CD8-positive, alpha-beta memory T cell (primary cell): ENCODE measurements at places on chromosomes 3 and 15. TPM values are rescaled to one million over a fixed set of nuclear protein-coding genes. Genes with fewer than 3 reads are reported as not detected.

DNA sequence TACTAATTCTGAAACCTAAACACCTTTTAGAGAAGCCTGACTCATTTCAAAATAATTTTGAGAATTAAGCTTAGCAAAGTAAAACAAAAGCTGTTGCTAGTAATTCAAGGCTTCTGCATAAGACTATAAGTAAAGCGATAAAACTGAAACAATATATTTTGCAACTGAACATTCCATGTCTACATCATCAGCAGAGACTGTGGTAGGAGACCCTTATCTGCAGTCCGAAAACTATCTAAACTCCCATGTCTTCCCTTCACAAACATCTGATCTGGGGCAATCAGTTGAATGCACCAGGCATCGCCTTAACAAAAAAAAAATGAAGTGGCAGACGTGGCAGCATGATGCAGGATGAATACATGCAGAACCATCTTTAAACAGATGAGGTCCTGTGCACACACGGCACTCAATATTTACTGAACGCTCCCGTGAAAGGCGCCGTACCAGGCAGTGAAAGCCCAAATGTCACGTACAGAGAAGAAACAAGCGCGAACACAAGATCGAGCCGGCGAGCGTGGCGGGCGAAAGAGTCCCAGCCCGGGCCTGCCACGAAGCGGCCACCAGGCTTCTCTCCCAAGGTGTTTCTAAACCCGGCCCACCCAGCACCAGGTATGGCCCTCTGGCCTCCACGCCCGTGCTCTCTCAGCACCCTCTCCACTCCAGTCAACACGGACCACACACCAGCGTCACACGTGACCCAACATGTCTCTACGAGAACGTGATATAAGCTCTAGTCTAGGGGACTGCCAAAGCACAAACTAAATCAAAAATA lies 63.0 kb downstream of the CHSY1 start:
- H3K27me3 ChIP-seq: no peaks in the 10 kb centered on the region
- peaks cover 15% of the 10 kb centered on the region for H3K4me1 ChIP-seq
- H3K36me3 ChIP-seq: no peaks in the 10 kb centered on the region
- DNase-seq: no peak
- no peak overlapping the region for H3K4me3 ChIP-seq

GRCh38 chr3:167978486-167978885 lies 117.2 kb downstream of the GOLIM4 start:
- no peaks in the 10 kb centered on the region for H3K27me3 ChIP-seq
- H3K36me3 ChIP-seq: no peaks in the 10 kb centered on the region

- no peaks in the 10 kb centered on the region for H3K27me3 ChIP-seq
- no peaks in the 10 kb centered on the region for H3K4me1 ChIP-seq
- DNase-seq: no peak
Measured at GRCh38 chr3:147002721-147003120, 397.6 kb upstream of the PLSCR5 start.

GRCh38 chr15:59885832-59886231 lies 118.3 kb upstream of the FOXB1 start:
- H3K36me3 ChIP-seq: no peaks in the 10 kb centered on the region
- H3K27ac ChIP-seq: no peak overlapping the region
- H3K27me3 ChIP-seq: no peaks in the 10 kb centered on the region
- no peak for DNase-seq
- H3K4me1 ChIP-seq: no peaks in the 10 kb centered on the region

DNA sequence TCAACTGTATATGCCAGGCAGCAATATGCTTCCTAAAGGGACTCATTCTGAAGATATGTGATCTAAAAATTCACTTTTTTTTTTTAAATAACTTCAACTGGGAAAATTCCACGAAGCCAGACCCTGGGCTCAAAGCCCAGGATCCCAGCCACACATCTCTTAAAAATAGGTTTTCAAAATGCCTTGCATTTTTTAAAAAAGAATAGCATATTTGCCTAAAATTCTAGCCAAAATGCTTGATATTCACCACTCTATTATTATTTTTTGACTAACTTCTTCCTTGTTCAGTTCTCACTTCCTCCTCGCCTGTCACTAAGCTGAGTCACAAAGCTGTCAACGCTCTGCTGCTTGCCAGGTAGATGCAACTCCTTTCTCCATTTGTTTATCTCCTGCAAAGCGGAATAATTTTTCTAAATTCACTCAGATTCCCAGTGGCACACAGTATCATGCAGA lies 28.0 kb upstream of the VGLL4 start:
- H3K4me3 ChIP-seq: no peak overlapping the region
- H3K27ac ChIP-seq: no peak overlapping the region
- no peaks in the 10 kb centered on the region for H3K36me3 ChIP-seq

- H3K4me3 ChIP-seq: peak within 1 kb of the TSS; percentile 96
- peaks cover 28% of the 10 kb centered on the region for H3K4me1 ChIP-seq
- no peaks in the 10 kb centered on the region for H3K27me3 ChIP-seq
- peaks cover 13% of the 10 kb centered on the region for H3K36me3 ChIP-seq
- peak within 1 kb of the TSS; percentile 85 for H3K27ac ChIP-seq
Measured at GRCh38 chr3:186930143-186930640, at the start of gene ST6GAL1. Gene ST6GAL1, plus strand, starts transcription at chr3:186930526. Its CDS starts 112,178 bp downstream, at chr3:187042704.

Gene MESP1
- total RNA-seq: 5.3 TPM

Gene MYO5A
- total RNA-seq: 37.3 TPM

Gene DAZL
- 0.27 TPM for total RNA-seq

Gene GAP43
- total RNA-seq: not detected

Gene CYP8B1
- total RNA-seq: not detected
